ENCODE measurements at places on chromosomes 3 and 15.

DNA sequence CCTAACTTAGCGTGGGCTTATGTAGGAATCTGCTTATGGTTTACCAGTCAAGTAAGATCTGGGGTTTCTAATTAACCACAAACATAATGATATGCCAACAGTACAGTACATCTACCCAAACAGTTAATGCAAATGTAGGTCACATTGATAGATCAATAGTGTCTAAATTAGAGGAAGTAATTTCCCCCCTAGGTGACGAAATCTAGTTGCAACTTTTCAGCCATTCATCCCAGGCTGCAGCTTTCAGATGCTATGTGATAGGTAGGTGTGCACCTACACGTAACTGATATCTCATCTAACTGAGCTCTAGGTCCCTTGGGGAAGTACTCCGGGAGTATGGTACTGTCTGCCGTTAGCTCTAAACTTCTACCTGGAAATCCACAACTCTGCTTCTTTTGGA lies 57.2 kb downstream of the CRTC3 start:
- no peak for DNase-seq

DNA sequence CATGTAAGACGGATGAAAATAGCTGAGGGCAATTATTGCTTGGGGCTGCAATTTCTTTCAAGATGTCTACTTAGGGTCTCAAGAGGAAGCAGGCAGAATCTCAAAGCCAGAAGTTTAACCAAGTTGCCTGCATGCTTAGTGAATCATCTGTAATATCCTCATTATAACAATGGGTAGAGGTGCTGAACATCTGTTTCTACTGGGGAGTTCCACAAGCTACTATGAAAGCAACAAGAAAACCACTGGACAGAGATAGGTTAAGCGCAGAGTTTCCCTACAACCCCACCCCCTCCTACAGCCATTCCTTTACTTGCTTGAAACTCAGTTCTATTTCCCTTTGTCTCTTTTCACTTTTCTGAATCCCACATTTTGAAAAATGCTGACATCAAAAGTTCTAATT lies 759.4 kb upstream of the GBE1 start:
- no peak for DNase-seq

DNA sequence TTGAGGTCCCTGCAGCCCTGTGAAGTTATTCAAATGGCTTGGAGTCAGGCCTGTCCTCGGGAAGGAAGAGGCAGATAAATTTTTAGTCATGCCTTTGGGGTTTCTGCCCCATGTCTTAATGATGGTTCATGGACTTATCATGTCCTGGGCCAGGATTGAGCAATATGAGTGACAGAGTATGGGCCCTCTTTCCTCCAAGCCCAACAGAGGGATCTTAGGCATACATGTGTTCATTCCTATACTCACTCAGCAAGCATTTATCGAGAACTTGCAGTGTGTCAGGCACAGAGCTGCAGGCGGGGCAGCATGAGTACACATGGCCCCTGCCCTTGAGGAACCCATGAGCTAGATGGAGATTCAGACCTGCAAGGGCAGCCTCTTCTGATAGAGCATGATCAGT lies 6.2 kb downstream of the ESYT3 start:
- no peak for DNase-seq

- peak; percentile 69 for DNase-seq
Measured at GRCh38 chr3:152574461-152575079, 260.4 kb upstream of the P2RY1 start.

DNA sequence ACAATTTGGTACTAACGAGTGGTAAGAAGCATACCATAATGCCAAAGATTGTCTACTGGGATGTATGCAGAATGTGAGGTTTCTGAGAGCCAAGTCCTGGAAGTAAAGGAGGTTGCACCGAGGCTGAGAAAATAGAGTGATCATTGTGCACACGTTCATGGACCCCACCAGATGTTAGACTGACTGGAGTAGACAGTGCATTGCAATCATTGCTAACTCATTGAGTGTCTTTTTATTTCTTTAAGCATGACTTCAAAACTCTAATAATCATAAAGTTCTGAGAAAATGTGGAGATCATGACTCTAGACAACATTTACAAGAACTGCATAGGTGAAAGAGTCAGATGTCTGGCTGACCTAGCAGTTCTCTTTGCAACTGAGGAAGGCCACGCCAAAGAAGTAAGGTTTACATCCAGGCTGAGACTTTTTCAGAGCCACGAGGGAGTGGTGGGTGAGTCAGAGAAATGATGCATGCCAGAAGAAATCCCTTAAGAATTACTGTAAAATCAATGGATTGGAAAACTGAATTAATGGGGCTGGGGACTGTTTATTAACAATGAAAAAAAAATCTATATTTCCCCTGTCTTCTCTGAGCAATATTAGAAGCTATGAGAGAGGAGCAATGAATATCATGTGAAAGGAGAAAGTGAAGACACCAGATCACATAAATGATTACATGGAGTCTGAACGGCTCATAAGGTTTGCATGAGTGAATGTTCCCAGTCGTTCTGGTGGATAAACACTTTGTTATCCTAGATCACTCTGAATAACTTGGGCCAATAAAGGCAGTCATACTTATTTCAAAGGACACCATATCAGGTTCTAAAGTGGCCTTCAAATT lies 76.0 kb upstream of the SLC25A26 start:
- no peak for DNase-seq

DNA sequence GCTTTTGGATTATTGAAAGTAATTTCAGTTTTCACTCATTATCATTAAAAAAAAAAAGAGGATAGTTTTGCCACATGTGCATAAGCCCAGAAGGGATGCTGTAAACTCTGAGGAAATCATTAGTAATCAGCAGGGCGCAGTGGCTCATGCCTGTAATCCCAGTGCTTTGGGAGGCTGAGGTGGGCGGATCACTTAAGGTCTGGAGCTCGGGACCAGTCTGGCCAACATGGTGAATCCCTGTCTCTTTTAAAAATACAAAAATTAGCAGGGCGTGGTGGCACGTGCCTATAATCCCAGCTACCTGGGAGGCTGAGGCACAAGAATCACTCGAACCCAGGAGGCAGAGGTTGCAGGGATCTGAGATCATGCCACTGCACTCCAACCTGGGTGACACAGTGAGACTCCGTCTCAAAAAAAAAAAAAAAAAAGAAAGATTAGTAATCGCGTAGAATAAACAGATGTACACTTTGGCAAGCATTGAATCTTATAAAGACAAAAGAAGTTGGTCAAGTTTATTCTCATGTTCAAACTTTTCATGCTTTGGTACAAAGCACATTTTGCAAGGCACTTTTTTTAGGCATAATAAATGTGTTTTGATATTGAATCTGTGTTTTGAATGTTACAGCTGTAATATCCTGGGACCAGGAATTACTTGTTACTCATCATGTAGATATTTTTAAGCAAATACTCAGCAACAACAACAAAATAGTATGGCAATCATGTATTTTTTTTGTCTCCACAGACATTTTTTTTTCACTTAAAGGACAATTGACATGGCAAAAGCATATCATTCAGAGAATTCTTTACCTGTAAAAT lies 93.2 kb upstream of the AGTR1 start:
- no peak for DNase-seq

DNA sequence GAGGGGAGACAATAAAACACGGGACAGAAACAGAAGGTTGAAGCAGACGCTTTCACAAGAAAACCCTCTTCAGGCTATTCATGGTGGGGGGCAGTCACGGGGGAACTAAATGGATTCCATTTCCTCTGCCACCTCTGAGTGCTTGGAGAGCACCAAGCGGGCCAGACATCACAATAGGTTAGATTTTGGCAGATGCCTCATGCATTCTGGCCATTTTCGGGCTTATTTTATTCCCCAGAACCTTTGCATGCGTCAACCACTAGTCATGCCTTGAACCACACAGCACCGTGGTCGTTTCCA lies 82.2 kb downstream of the RORA start:
- peak; percentile 63 for DNase-seq

GRCh38 chr3:196966526-196967401 lies 1.9 kb downstream of the PIGZ start:
- peak; percentile 74 for DNase-seq

GRCh38 chr3:24154013-24154695 lies 209.1 kb downstream of the NR1D2 start:
- DNase-seq, result no peak

DNA sequence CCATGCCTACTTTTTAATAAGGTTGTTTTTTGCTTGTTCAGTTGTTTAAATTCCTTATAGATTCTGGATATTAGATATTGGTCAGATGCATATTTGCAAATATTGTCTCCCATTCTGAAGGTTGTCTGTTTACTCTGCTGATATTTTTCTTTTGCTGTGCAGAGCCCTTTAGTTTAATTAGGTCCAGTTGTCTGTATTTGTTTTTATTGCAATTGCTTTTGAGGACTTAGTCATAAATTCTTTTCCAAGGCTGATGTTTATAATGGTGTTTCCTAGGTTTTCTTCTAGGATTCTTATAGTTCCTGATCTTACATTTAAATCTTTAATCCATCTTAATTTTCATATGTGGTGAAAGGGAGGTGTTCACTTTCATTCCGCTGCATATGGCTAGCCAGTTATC lies 77.4 kb downstream of the PTPRG start:
- DNase-seq, result no peak

GRCh38 chr3:177800561-177800960 lies 603.3 kb upstream of the TBL1XR1 start:
- no peak for DNase-seq
